Right lung (tissue), 10 donors: ENCODE measurements at places on chromosomes 5 and 9.

GRCh38 chr5:16033187-16033925 lies 146.2 kb downstream of the MARCHF11 start:
- DNase-seq: no peak

DNA sequence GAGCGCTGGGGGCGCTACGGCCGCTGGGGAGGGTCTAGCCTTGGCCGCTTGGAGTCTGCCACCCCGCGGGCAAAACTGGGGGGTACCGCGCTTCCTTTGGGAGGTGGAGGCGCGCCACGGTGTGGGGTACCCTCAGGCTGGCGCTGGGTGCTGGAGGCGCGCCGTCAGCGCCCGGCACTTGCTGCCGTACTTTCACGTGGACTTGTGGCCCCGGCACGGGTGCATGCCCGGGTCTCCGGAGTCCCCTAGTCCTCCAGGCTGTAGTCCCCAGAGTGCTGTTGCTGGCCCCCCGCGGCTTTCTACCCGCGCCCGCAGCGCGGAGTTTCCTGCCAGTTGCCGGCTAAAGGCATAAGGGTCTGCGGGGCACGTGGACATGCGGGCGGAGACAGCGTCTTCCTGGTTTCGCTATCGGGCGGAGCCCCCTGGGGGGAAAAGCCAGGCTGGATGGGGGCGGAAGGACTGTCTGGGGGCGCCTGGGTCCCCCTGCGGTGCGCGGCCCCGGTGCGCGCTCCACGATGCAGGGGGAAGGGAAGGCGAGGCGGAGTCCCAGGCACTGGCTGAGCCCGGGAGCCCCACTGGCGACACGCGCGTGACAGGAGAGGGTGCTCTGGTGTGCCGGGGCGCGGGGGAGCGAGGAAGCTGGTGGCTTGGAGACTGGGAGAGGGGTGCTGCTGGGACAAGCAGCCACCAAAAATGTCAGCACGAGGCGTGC lies 666 bp downstream of the PPARGC1B start:
- peak; percentile 19 for DNase-seq

- peak; percentile 30 for DNase-seq
These were observed 140.4 kb downstream of the ESM1 start for GRCh38 chr5:54844905-54845566.

DNA sequence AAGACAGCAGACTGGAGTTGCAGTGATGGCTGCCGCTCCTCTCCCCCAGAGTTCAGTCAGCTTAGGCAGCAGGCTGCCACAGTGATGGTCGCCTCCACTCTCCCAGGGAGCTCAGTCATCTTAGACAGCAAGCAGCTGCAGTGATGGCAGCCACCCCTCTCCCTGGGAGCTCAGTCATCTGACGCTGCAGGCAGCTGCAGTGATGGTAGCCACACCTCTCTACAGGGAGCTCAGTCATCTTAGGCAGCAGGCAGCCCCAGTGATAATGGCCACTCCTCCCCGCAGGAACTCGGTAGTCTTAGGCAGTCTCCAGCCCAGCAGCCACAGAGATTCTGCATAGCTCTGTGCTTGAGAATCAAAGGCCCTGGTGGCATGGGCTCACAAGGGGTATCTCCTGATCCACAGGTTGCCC lies 582.7 kb downstream of the DTWD2 start:
- peak; percentile 1 for DNase-seq

- no peak for DNase-seq
These were observed 247.4 kb downstream of the ARL15 start for GRCh38 chr5:54062958-54063357.

GRCh38 chr5:43889233-43889632 lies 286.3 kb downstream of the NNT start:
- peak; percentile 18 for DNase-seq

DNA sequence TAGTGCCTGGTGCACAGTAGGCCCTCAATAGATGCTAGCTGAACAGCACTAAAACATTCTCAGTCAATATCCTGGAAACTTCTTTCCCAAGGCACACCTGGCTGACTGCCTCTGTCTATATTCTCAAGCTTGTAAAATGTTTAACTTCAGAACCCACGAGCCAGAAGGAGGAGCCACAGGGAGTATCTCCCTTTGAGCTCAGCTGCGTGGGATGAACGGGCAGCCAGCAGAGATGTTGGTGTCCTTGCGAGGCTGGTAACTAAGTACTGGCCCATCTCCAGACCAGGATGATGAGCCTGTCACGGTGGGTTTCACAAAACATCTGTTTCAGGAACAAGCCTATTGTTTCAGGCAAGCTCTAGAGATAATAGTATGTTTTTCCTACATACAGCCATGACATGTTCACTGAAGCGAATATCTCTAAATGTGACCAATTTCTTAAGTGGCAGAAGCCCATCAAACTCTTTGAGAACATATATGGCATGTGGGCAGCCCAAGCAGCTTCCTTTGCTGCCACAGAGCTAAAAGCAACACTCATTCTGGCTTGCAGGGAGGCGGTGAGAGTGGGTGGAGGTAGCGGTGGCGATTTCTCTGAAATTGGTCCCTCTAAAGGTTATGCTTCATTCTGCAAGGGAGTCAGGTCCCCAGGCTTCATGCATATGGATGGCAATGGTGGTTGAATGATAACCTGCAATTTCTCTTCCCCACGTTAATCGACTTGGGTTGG lies 206.2 kb downstream of the TTLL11 start:
- no peak for DNase-seq

- DNase-seq: no peak
These were observed 48.1 kb downstream of the FNBP1 start for GRCh38 chr9:129994882-129995281.

- DNase-seq: no peak
These were observed 65.8 kb upstream of the CDK5RAP2 start for GRCh38 chr9:120645760-120646159.

DNA sequence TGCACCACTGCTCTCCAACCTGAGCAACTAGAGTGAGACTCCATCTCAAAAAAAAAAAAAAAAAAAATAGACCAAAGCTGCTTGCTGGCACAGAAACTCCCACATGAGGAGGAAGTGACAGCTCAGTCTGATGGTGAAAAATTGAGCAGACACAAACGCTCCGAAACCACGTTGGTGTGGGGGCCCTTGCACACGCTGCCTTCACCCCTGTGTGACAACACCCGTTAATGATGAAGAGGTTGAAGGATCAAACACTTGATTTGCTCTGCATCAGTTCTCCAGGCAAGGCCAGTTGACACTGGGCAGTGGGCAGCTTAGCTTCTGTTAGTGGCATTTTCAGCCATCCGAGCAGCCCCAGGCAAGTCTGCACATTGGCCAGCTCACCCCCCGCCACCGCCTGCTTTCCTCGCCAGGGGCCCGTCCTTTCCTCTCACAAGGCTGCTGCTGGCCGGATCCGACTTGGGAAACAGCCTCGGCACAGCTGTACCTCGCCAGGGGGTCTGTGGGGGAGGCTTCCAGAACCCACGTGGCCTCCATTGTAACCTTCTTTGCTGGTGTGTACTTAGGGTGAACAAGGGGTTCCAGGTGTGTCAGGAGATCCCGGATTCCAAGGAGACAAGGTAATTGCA lies 79.8 kb downstream of the COL27A1 start:
- no peak for DNase-seq

- DNase-seq: no peak
These were observed 11.9 kb upstream of the NHP2 start for GRCh38 chr5:178165581-178165980.

DNA sequence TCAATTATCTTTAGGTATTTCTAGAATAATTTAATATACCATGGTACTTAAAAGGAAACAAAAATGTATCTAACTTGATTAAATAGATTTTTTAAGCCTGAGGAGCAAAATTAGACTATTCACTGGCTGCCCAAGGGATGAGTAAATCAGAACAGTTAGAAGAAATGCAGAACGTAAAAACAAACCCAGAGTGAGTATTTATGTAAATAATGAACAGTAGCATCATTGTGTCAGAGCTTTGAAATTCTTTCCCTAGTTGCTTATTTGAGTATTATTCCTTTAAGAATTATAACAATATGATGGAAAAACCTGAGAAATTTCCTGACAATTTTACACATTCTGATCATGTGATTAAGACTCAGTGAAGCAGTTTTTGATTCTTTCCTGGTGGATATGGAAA lies 200.9 kb downstream of the GDNF start:
- DNase-seq: no peak

DNA sequence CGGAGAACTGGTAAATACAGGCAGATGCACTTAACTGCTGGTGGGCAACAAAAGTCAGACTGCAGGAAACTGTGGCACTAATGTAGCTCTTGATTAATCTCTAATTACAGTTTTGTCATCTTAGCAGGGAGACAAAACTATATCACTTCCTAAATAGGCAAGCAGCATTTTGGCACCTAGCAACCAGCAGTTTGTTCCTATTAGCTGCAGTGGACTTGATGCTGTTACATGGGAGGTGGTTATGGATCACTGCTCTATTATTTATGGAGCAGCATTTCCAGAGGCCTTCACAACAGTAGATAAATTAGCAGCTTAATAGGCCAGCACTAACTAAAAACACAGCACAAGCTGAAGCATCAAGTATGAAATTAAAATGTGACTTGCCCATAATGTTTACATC lies 518.3 kb upstream of the ITGA1 start:
- DNase-seq: no peak

GRCh38 chr9:101463397-101463796 lies 27.8 kb upstream of the ALDOB start:
- no peak for DNase-seq

DNA sequence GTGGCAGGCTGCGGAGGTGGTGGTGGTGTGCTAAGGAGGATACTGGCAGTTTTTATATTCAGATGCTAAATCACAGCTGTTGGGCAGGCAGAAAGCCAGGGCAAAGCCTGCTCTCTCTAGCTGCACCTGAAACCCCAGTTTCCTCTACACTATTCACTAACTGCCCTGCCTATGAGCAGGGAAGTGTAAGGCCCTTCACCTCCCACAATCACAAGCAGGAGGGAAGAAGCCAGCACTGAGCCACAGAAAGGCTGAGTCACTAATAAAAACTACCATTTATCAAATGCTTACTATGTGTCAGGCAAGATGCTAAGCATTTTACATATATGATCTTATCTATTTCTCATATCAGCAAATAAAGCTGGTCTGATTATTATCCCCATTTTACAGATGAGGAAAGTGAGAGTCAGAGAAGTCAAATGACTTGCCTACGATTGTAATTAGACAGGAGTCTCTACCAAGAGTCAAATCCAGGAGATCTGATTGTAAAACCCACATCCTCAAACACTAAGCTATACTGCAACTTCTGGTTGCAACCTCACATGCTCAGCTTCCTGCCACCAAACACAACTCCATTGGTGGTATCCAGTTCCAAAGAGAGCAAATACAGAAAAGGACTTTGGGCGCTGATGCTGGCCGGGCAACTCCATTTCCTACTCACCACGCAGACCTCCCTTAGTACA lies 17.7 kb upstream of the IL6ST start:
- DNase-seq: no peak

- DNase-seq: peak; percentile 80
These were observed at the start of gene TRPM6 for GRCh38 chr9:74887041-74887980. TSS of gene TRPM6 (minus strand) at chr9:74887921. CDS start at chr9:74887856, 65 bp downstream.

DNA sequence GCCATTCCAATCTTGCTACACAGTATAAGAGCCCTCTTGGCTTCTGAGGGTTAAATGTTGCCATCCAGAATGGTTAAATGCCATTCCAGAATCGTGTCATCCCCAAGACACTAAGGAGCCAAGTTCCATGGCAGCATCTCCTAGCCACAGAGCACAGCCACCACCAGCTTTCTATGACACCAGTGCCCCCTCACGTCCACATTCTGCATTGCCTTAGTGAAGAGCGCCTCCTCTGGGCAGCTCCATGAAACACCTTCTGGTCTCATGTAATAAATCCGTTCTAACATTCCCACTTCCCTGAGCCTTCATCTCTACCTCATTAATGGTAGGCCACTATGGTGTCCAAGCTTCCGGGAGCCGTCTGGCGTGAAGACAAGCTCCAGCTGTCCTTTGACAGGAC lies 12.4 kb downstream of the CBY3 start:
- no peak for DNase-seq

GRCh38 chr9:69584759-69585158 lies 87.4 kb downstream of the APBA1 start:
- no peak for DNase-seq

- DNase-seq: no peak
These were observed 100.5 kb downstream of the TLE4 start for GRCh38 chr9:79672236-79672635.

GRCh38 chr9:123395689-123396511 lies 39.9 kb downstream of the CRB2 start:
- DNase-seq: no peak

DNA sequence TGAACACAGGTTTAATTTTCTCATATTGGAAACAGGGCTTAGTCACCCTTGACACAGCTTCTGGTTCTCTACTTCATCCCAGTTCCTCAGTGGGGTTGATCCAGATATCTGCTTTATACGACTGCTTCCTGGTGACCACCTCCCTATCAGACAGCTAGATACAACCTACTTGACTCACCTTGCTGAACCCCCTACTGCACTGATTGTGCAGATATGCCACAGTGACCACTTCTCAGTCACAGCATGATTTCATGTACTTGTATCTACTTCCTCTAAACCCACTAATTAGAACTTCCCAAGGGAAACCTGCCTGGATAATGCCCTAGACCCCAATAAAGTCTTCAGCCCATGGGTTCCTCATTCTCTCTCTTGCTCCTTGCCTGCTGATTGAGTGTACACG lies 18.4 kb upstream of the RFK start:
- no peak for DNase-seq

DNA sequence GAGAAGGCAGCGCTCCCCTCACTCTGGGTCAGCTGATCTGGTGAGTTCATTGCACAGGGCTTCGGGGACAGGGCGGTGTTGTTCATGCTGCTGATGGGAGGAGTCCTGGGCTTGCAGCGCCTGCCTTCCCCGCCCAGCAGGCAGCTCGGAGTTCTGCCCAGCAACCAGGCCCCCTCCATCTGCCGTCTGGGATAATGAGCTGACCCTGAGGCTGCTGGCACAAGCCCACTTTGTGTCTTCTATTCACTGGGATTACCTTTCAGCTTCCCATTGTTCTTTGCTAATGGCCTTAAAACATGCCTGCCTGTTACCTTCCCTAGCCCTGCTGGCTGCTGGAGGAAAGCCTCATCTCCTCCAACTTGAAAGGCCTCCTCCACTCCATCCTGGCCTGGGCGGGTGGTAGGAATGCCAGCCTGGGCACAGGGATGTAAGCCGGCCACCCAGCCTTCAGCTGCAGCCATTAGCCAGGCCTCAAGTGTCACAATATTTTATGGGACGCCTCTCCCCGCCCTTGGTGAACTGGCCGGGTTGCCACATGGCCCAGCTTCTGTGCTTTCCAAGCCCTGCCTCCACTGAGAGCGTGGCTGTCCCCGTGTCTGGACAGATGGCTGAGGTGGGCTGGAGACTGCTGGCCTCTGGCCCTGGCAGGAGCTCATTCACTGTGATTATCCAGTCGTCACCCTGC lies 70.4 kb downstream of the GADD45G start:
- no peak for DNase-seq

- no peak for DNase-seq
These were observed 142.5 kb upstream of the VLDLR start for GRCh38 chr9:2479056-2479565.

DNA sequence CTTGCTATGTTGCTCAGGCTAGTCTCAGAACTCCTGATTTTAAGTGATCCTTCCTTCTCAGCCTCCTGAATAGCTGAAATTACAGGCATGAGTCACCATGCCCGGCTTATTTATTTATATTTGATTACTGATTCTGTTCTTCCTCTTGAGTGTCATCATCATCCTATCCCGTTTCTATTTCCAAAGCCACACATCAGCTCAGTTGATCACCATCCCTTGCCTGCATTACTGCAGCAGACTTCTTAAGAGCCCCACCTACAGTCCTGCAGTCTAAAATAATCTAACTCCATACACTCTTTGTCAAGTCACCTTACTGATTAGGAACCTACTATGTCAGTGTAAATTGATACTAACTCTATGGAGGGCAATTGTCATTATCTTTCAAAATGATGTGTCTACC lies 138.9 kb upstream of the RAI14 start:
- DNase-seq: no peak

GRCh38 chr9:90964101-90965020 lies 162.7 kb downstream of the SYK start:
- peak; percentile 28 for DNase-seq
